Endothelial cell (in vitro differentiated cells): ENCODE measurements at places on chromosomes 7 and 10.
A peak's percentile ranks its signal among the peaks of the same experiment; 100 is the strongest.

- no peak for DNase-seq
Measured at GRCh38 chr7:92652536-92652935, 62.3 kb upstream of the FAM133B start.

- DNase-seq, result no peak
Measured at GRCh38 chr10:24901686-24902399, 50.6 kb downstream of the PRTFDC1 start.

DNA sequence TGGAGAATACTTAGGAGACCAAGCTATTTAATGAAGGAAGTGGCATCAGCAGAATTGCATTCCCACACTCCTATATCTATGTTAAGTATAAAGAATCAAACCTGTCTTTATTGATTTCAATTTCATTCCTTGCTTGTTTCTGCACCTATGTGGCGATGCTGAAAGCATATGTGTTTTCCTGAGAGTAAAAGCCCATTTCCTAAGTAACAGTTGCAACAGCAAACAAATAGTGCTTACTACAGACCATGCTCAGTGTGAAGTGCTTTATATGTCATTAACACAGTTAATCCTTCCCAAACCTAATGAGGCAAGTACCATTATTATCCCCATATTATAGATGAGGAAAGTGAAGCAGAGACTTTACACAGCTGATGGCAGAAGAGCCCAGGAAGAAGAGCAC lies 552.1 kb downstream of the PARD3 start:
- no peak for DNase-seq

DNA sequence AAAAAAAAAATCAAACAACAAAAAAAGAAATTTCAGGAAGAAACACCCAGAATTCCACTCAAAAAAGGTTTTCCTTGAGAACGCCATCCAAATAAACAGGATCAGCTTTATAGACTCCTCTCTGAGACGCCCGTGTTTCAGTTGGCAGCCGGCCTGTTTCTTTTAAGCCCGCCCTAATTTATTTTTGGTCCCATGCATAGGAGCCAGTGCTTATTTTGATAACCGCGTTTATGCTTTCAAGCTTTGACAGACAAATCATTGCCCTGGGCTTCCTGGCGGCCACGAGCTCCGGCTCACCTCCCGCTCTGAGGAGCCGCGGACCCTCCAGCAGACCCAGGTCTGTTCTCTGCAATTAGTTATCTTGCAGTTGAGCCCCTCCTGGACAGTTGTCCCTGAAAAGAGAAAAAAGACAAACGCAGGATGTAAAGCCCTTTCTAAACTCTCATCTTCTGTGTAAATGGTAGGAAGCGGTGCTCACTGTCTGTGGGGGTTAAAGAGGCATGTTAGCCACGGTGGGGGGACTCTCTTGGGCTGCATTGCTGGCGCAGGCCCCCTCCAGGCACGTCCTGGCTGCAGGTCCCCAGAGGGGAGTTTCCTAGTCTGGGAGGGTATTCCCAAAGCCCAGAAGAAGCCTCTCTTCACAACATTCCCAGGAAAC lies 22.2 kb upstream of the UNCX start:
- DNase-seq, result no peak

GRCh38 chr10:21689881-21690280 lies 155.8 kb downstream of the MLLT10 start:
- no peak for DNase-seq

GRCh38 chr7:50262446-50262845 lies 42.1 kb upstream of the IKZF1 start:
- no peak for DNase-seq

GRCh38 chr10:4008676-4009382 lies 223.8 kb upstream of the KLF6 start:
- DNase-seq, result no peak

DNA sequence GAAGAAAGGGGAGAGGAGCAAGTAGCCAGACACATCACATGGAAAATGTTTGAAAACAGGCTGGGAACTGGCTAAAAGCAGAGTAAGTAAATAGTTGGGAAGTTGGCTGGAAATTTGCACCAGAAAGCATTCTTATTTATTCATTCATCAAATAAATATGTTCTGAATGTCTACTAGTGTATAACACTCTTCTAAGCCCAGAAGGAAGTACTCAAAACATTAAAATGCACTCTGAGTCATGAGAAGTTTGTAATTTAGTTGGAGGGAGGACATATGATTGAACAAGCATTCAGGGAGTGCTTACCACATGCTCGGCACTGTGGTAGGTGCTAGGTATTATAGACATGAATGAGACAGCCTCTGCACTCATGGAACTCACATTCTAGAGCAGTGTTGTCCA lies 37.0 kb upstream of the CNNM1 start:
- no peak for DNase-seq

GRCh38 chr7:43880596-43880995 lies 11.3 kb upstream of the MRPS24 start:
- no peak for DNase-seq

DNA sequence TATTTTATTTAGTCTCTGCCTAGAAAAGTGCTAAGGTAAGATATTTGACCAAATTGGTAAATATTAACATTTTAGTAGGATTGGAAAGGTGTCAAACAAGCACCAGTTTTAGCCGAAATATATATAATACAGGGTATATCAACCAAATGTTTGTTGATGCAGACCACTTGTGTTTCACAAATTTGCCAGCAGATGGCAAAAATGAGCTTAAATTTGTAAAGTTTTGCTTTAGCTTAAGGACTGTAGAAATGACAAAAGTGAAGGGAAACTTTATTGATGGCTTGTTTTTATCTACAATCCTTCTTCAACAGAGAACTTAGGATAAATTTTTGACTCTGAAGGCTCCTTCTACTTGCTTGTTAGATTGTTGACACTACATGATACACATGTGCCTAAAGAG lies 4.8 kb upstream of the POLR1F start:
- peak; percentile 31 for DNase-seq

- DNase-seq, result no peak
Measured at GRCh38 chr10:34370126-34370525, 445.0 kb downstream of the PARD3 start.

- DNase-seq, result no peak
Measured at GRCh38 chr7:11021468-11021867, 47.8 kb downstream of the PHF14 start.

DNA sequence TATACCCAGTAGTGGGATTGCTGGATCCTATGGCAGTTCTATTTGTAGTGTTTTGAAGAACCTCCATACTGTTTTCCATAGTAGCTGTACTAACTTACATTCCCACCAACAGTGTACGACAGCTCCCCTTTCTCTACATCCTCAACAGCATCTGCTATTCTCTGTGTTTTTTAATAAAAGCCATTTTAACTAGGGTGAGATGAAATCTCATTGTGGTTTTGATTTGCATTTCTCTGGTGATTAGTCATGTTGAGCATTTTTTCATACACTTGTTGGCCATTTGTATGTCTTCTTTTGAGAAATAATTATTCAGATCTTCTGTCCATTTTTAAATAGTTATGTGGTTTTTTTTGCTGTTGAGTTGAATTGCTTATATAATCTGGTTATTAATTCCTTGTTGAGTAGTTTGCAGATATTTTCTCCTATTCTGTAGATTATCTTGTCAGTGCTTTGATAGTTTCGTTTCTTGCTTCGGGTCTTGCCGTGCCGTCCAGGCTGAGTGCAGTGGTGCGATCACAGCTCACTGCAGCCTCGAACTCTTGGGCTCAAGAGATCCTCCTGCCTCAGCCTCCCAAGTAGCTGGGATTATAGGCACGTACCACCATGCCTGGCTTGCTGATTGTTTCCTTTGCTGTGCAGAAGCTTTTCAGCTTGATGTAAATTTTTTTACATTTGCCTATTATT lies 12.0 kb downstream of the MTG1 start:
- no peak for DNase-seq

- no peak for DNase-seq
Measured at GRCh38 chr7:150657526-150657925, 25.3 kb upstream of the GIMAP6 start.

GRCh38 chr7:29328045-29328444 lies 133.5 kb downstream of the CHN2 start:
- no peak for DNase-seq

- DNase-seq, result no peak
Measured at GRCh38 chr10:111295788-111296187, 219.0 kb downstream of the ADRA2A start.

GRCh38 chr7:38548605-38549004 lies 82.6 kb downstream of the AMPH start:
- no peak for DNase-seq

GRCh38 chr7:44709945-44710596 lies 38.6 kb upstream of the ZMIZ2 start:
- no peak for DNase-seq

DNA sequence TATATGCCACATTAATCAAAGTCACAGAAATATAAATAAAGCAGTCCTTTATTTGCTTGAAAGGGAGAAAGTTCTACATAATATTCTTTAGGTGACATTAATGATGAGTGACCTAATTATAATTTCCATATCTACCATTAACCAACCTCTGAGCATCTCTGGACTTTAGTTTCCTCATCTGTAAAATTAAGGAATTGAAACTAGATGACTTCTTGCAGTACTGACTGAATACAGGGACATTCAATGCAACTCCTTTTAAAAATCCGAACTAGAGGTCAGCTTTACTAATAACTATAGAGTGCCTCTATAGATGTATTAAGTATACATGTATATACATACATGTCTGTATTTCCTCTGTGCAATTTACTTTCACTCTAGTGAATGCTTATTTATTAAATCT lies 3.9 kb downstream of the FMC1 start:
- no peak for DNase-seq

DNA sequence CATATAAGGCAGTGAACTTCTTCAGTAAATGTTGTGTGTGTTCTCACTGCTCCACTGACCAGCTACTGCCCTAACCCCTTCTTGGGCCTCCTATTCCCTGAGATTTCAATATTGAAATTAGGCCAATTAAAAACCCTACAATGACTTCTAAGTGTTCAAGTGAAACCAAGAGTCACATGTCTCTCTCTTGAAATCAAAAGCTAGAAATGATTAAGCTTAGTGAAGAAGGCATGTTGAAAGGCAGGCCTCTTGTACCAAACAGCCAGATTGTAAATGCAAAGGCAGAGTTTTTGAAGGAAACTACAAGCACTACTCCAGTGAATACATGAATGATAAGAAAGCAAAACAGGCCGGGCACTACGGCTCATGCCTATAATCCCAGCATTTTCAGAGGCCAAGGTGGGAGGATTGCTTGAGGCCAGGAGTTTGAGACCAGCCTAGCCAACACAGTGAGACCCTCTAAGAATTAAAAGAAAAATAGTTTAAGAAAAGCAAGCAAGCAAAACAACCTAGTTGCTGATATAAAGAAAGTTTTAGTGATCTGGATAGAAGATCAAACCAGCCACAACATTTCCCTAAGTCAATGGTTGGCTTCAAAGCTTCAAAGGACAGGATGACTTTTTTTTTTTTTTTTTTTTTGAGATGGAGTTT lies 22.3 kb downstream of the BRAF start:
- DNase-seq, result no peak
